ENCODE measurements at places on chromosomes 11 and 22. TPM values are rescaled to one million over a fixed set of nuclear protein-coding genes. Genes with fewer than 3 reads are reported as not detected.

- DNase-seq = no peak
These were observed 126.5 kb downstream of the RASSF10 start for GRCh38 chr11:13135385-13136271.

- DNase-seq = no peak
These were observed 48.7 kb upstream of the TNRC6B start for GRCh38 chr22:40128989-40129388.

PRODH gene
- 5.0 TPM for total RNA-seq

DNA sequence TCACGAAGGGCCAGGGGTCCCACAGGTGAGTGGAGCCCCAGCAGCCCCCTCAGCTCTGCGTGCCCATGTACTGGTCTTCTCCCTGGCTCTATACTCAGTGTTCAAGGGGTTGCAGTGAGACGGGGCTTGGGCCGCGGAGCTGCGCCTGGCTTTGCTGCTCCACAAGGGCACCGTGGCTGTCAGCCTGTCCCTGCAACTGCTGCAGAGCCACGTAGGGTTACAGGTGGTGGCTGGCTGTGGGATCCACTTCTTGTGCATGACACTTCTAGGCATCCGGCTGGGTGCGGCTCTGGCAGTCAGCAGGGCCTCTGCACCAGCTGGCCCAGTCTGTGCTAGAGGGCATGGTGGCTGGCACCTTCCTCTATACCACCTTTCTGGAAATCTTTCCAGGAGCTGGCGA is 14.3 kb downstream of the MTFP1 start:
- DNase-seq = no peak

GRCh38 chr11:8092587-8093424 is 11.8 kb downstream of the TUB start:
- DNase-seq = peak; percentile 59

- DNase-seq = peak; percentile 41
These were observed 347.8 kb downstream of the CNTN5 start for GRCh38 chr11:99368583-99368982.

GRCh38 chr22:49470741-49471503 is 356.8 kb downstream of the BRD1 start:
- no peak for DNase-seq

AMPD3 gene
- total RNA-seq = 11.0 TPM

DNA sequence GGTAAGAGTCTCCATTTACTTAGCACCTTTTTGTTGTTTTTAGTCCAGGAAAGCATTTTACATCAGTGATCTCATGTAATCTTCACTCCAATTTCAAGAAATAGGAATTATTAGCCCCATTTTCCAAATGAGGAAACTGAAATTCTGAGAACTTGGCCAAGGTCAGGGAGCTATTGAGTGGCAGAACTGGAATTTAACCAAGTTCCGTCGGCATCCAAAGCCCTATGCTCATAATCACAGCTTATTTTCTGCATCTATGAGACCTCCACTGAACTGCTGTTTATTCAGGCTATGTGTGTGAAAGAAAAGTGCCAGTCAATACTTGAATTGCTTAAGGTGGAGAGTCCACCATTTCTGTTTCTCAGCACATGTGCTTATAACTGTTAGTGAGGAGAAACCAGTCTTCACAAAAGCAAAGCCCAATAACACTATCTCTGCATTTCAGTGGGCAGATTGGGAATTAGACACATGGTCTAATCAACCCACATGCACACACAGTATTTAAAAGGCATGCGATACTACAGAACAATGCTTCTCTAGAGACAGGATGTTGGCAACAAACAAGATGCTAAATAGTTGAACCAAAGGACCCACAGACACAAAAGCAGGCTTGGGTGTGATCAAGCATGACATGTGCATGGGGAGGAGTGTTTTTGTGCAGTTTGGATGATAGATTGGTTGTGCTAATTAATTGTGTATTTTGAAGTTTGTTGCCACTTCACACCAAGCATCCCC is 780.6 kb downstream of the OPCML start:
- DNase-seq = no peak

CLP1 gene
- 28.2 TPM for total RNA-seq

DNA sequence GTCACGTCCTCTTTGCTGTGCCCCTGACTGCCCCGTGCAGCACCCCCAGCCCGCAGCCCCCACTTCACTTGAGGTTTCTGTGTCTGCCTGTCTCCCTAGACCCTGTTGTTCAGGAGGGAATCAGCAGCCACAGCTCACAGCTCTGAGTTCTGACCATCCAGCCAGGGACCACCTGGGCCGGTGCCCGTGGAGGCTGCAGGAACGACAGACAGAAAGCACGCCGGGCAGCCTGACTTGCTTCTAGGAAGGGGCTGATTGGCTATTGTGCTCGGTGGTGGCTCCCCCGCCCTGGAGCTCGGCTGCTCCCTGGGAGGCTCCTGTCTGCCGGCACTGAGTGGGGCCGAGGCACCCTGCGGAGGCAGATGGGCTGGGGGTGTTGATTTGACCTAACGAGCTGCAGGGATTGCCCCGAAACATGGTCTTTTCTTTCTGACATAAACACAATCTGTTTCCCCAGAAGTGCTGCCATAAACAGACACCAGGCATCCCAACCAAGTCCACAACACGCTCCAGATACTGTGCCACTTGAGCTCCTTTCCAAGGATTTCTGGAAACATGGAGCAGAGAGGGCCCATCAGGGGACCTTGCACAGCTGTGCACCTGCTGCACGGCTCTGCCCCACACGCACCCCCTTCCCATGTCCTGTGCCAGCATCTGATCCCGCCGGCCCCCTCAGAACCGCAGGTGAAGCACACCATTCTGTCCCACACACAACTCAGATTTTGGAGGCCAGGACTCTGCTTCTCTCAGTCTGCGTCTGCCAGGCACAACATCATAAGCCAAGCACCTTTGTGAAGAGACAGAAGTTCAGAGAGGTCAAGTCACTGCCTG is 855.9 kb downstream of the TBC1D22A start:
- no peak for DNase-seq

GRCh38 chr22:38016182-38017151 is 32.1 kb upstream of the SOX10 start:
- DNase-seq = peak; percentile 34

SMCO4 gene
- total RNA-seq = 2.4 TPM

DNA sequence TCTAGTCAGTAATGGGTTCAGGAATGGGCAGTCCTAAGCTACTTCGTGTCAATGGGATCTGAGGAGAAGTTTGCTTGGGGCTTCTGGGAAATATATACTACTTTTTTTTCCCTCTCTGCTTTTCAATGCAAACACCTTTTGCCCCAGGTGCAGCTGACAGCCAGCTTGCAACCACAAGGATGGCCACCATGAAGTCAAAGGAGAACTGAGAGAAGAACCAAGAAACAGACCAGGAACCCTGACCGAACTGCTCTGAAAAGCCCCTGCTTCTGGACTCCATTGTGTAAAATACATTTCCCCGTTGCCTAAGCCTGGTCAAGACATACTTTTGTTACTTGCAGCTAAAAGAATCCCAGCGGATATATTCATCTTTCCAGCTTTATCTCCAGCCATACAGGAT is 20.1 kb upstream of the CD44 start:
- no peak for DNase-seq

- DNase-seq = no peak
These were observed 66.9 kb downstream of the GAB2 start for GRCh38 chr11:78350646-78351165.

- no peak for DNase-seq
These were observed 171.2 kb upstream of the GRK3 start for GRCh38 chr22:25393121-25393805.

- no peak for DNase-seq
These were observed 10.4 kb upstream of the CACNA1I start for GRCh38 chr22:39560127-39560526.

RASGRP2 gene
- not detected for total RNA-seq

DNA sequence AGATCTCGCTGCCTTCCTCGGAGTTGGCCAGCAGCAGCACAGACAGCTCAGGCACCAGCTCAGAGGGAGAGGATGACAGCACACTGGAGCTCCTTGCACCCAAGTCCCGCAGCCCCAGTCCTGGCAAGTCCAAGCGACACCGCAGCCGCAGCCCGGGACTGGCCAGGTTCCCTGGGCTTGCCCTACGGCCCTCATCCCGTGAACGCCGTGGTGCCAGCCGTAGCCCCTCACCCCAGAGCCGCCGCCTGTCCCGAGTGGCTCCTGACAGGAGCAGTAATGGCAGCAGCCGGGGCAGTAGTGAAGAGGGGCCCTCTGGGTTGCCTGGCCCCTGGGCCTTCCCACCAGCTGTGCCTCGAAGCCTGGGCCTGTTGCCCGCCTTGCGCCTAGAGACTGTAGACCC is 6.4 kb downstream of the PLA2G3 start:
- DNase-seq = no peak

ROBO4 gene
- total RNA-seq = under 0.01 TPM

DNA sequence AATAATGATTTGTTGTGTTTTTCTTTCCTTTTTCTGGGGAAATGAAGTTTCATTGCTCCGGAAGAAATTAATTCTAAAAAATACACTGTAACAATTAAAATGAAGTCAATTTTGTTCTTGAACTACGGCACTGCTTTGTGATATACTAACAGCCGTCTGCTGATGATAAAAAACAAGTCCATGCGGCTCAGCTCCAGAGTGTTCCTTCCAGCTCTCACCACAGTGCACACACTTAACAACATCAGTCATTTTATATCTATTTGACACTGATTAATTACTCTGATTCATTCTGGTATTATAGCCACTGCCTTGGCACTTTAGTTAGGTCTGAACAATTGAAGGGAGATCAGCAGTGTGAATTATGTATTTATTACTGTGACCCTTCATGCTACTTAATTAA is 97.4 kb upstream of the SLC6A5 start:
- DNase-seq = no peak

DNA sequence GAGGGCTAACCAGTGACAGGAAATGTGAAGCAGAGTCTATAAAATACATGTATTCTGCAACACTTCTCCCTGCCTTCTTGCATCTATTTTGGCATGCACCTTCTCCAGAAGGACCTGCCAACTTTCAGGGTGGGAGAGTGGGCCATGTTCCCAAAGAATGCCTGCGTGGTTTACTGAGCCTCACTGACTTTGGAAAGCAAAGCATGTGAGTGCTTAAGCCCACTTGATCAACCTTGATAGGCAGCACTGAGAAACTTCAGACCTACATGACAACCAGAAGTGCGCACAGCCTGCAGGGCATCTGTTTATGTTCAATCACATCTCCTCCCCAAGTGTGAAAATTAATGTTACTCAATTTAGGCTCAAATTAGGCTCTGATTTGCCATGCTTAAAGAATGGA is 69.2 kb downstream of the AMOTL1 start:
- no peak for DNase-seq

- peak; percentile 91 for DNase-seq
These were observed 564.7 kb downstream of the KCNA4 start for GRCh38 chr11:29452146-29452545.

DNA sequence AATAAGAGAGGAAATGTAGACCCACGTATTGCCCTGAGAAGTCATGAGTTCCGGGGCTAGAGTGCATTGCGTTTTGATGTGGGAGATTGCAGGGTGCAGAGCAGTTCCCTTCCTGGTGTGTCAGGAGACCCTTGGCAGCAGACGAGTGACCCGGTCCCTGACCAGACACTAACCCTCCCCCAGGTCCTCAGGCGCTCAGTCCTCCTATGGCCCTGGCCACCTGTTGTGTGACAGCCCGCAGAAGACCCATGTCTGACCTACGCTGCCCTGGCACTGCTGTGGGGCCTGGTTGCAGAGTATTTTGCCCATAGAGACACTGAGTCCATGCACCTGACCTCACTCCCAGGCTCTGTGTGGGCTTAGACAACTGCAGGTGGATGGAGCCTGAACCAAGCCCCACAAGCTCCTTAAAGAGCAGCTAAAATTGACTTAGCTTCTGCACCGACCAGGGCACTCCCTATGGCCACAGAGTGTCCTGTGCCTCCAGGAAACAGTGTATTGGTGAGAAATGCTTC is 833.8 kb downstream of the TBC1D22A start:
- DNase-seq = no peak

DNA sequence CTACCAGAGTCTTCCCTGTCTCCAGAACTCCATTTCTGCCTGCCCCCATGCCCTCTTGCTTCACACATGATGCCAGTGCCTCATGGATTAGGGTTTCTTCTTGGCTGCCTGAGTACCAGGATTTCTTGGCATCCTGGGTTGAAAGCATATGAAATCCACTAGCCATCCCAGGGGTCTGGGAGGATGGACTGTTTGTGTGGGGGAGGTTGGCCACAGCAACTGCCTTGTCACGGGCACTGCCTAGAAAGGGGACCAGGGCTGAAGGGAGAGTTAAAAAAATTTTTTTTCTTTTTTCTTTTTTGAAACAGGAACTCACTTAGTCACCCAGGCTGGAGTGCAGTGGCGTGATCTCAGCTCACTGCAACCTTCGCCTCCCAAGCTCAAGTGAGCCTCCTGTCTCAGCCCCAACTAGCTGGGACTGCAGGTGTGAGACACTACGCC is 4.2 kb downstream of the USP35 start:
- no peak for DNase-seq

DNA sequence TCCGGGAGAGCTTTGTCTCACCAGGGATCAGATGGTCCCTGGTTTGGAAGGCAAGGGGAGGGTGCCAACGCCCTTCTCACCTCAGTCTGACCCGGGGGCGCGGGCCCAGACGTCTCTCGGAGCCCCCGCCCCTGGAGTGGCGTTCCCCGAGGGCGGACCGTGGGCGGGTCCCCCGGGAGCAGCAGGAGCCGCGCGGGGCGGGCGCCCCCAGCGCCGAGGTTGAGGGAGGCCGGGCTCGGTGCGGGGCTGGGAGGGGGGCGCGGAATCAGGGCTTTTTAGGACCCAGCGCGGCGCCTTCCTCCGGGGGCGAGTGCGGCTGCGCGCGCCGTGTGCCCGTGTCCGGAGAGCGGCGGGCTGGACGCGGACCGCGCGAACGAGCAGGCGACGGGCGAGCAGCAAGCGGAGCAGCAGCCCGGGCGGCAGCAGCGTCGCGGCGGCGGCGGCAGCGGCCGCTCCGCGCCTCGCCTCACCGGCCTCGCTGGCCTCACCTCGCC is at the start of gene KCNC1:
Gene KCNC1 (plus strand): TSS at position 364 of the 494 bp plus-strand sequence. CDS start 1,222 bp downstream, outside the sequence.
- no peak for DNase-seq
